ENCODE measurements at places on chromosomes 2 and 18.

GRCh38 chr2:174965992-174966744, 39.0 kb downstream of the CHN1 start:
- no peak for DNase-seq

DNA sequence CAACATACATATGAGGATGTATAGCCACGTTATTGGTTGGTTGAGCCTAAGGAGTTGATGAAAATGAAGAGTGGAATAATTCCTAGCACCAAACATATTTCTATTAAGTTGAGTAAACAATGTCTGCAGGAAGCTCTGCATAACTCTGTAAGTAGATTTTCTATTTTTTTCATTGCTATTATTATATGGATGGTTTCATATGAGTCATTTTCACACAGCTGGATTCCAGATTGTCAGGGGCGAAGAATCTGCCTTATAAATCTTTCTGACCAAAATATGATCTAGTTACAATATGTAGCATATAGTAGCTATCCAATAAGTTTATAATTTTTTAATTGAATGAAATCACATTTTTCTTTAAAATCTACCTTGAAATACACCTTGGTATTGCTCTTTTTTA, 468.0 kb upstream of the PKDCC start:
- no peak for DNase-seq

- DNase-seq, result no peak
Measured at GRCh38 chr2:15263976-15264685, 297.0 kb downstream of the NBAS start.

DNA sequence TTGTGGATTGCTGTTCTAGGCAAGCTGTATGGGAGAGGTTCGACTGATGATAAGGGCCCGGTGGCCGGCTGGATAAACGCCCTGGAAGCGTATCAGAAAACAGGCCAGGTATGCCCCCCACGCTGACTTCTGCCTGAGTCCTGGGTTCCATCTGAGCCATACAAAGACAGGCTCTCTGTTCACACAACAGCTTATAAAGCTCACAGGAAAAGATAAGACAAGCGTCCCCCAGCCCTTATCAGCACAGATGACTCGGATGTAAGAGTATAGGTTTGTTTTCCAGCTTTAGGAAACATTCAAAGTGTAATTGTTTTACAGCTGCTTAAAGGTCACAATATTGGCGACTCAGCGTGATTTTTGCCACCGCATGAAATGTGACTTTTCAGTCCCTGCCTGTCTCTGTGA, 12.7 kb downstream of the CNDP2 start:
- DNase-seq, result no peak

DNA sequence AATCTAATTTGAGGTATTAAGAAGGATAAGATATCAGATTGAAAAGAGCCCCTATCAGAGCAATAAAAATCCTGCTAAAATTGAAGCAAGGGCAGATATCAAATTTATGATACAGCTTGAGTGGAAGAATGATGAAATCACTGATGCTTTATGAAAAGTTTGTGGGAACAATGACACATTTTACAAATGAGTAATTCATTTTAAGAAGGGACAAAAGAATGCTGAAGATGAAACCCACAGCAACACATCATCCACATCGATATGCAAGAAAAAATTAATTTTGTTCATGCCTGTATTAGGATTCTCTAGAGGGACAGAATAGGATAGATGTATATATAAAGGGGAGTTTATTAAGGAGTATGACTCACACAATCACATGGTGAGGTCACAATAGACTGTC, 355.6 kb upstream of the GYPC start:
- DNase-seq, result no peak

GRCh38 chr2:41597680-41598079, 450.1 kb upstream of the PKDCC start:
- DNase-seq, result no peak

DNA sequence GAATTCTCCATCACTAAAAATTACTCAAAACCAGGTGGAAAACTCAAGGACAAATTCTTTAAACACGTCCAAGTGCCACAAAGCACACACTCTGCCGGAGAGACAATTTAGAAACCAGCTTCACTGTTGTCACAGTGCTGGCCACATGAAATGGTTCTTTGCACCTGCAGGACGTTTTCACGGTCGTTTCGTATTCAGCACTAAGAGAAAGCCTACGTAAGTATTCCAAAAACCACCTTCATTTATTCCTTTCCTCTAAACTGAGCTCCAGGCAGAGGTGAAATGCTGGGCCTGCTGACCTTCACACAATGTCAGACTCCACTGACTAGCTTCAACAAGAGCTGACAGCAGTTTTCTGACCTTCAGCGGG, 680 bp downstream of the ATP5F1A start:
- DNase-seq, result no peak

- no peak for DNase-seq
Measured at GRCh38 chr18:76338088-76338487, 157.0 kb downstream of the ZNF516 start.

DNA sequence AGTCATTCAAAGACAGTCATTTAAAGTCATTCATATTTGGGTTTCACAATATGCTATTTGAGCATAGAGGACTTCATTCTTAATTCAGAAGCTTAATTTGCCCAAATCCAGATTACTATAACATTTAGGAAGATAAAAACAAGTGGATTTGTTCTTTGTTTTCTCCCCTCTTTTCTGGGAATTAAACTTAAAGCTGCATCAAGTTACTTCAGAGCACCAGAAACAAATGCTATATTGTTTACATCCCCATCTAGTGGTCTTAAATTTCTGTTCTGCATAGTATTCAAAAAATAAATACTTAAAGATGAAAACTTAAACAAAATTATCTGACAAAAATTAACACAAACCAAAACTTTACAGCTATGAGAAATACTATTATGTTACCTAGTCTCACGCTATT, 34.7 kb upstream of the MARCHF7 start:
- no peak for DNase-seq

GRCh38 chr2:207055257-207055656, 110.5 kb downstream of the KLF7 start:
- no peak for DNase-seq

GRCh38 chr2:132415915-132416722, 486 bp upstream of the GPR39 start:
- no peak for DNase-seq

DNA sequence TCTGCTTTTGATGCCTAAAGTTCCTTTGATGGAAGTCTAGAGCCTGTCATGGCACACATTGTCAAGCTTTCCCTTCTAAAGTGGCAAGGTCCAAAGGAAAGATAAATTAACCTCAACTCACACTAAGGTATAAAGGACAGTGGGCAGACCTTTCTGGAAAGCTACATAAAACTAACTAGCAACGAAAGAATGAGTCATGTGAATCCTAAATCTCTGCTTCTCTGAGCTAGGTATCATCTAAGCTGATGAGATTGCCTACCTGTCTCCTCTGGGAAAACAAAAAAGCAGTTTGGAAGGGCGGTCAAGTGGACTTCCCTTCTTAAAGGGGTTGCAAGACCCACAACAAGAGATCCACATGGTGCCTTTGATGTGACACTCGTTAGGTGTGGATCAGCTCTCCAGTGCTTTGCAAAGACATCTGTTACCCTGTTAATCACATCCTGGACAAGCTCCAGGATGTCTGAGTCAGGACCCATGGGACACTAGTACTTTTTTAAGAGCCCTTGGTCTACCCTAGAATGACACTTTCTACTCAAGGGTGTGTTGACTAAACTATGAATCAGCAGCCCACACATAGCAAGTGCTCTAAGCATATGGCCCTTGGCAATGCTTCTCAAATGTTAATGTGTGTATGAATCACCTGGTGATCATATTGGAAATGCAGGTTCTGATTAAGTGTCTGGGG, 173.5 kb downstream of the ALK start:
- DNase-seq, result no peak

GRCh38 chr2:65558743-65559142, 126.3 kb upstream of the SPRED2 start:
- DNase-seq, result no peak

- no peak for DNase-seq
Measured at GRCh38 chr2:128366713-128367511, 48.2 kb upstream of the HS6ST1 start.

- DNase-seq, result no peak
Measured at GRCh38 chr18:8413189-8413588, 196.0 kb upstream of the RAB12 start.

GRCh38 chr2:231260442-231261208, 62.2 kb downstream of the ARMC9 start:
- no peak for DNase-seq

DNA sequence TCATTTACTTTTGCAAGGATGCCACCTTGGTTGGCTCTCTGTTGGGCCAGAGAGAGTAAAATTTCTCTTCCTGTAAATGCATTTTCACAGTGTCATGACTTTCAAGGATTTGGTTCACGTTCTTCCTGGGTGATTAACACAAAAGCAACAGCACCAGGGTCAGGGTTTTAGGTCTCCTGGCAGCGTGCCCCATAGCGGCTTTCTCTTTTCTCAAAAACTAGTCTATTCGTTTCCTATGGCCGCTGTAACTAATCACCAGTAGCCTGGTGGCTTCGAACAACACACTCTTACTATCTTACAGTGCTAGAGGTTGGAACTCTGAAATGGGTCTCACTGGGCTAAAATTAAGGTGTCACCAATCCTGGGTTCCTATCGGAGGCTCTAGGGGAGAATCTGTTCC, 56.3 kb upstream of the ACMSD start:
- DNase-seq, result no peak

DNA sequence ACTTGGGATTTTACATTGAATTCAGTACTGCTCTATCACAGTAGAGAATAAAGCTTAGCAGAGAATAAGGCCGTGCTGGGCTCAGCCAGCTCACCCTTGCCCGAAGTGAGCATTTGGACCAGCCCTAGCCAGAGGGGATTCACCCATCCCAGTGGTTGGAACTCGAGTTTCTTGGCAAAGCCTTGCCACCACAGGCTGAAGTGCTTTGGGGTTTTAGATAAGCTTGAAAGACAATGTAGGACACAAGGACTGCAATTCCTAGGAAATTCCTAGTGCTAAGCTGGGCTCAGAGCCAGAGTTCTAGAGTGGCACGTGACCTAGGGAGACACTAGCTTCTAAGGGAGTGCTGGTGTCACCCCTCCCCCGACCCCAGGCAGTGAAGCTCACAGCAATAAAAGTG, 28.0 kb downstream of the SERPINB11 start:
- no peak for DNase-seq

DNA sequence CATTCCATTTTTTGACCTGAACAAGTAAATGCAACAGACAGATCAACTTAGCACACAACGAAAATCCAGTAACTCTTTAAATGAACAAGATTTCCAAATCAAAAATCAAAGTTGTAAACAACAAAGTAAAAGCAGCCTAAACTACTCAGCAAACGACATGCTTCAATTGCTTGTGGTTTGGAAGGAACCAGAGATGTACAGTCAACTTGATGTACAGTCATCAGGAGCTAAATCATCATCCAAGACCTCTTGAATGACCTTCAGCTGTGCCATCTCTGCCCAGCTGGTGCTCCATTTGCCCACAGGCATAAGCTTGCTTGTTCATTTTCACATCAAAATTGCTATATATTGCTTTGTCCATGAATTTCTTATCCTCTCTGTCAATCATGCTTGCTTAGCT, 109.8 kb downstream of the UPP2 start:
- no peak for DNase-seq

- DNase-seq, result no peak
Measured at GRCh38 chr2:229492034-229492433, 220.9 kb upstream of the PID1 start.

- no peak for DNase-seq
Measured at GRCh38 chr2:101844055-101844635, 146.6 kb downstream of the MAP4K4 start.

- no peak for DNase-seq
Measured at GRCh38 chr18:36380173-36380827, 82.8 kb downstream of the FHOD3 start.

DNA sequence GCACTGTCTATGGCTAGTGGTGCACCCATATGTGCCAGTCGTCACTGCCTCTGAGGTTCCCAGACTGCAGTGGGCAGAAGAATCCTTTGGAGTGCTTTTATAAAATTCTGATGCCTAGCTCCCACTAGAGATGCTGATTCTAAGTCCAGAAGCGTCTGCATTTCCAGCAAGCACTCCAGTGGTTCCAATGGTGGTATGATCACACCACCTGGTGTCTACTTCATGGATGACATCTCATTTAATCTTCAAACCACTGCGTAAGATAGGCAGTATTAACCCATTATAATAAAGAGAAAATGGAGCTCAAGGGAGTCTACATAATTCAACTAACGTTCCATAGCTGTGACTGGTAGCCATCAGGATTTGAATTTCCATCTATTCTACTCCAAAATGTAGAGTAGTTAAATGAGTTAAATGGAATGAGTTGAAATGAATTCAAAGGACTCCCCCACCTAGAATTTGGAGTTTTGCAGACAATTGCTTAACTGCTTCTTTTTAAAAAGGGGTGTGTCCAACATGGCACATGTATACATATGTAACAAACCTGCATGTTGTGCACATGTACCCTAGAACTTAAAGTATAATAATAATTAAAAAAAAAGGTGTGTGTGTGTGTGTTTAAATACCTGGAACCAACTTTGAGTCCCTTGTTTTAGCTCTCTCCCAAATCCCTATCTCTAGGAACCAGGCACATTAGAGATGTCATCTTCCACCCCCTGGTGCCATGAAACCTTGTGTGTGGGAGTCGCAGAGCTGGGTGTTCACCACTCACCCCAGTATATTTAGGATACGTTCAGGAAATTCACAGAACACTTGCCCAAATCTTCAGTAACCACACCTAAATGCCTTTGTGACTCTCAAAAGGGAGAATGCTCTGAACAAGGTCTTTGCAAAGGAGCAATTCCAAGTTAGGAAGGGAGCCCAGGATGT, 14.1 kb downstream of the LAMA3 start:
- DNase-seq, result no peak

- DNase-seq, result no peak
Measured at GRCh38 chr2:40654346-40654745, 202.5 kb upstream of the SLC8A1 start.
